ENCODE measurements at places on chromosomes 11 and 22. TPM values are rescaled to one million over a fixed set of nuclear protein-coding genes. Genes with fewer than 3 reads are reported as not detected.

Gene KCTD14
- 0.46 TPM for polyA plus RNA-seq

DNA sequence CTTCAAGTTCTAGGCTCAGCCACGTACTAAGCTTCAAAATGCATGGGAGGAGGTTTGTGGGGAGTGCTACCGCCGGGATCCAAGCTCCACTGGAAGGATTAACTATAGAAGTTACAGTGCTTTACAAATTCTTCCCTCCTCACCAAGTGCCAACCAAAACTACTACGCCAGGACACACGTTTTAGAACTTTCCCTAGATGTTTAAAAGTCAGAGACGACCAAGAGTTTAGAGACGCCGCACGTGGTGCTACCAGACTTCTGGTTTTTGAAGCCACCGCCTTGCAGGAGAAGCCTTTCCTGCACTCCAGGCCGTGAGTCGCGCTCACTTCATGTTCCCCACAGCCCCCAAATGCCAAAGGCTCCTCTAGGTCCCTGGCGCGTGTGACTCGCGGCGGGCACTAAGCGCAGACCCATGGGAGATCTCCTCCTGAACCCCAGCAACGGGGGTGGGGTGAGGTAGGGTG lies 734 bp downstream of the SNU13 start:
- peak; percentile 41 for DNase-seq

GRCh38 chr22:36395915-36396314 lies 8.1 kb upstream of the MYH9 start:
- DNase-seq, result no peak

DNA sequence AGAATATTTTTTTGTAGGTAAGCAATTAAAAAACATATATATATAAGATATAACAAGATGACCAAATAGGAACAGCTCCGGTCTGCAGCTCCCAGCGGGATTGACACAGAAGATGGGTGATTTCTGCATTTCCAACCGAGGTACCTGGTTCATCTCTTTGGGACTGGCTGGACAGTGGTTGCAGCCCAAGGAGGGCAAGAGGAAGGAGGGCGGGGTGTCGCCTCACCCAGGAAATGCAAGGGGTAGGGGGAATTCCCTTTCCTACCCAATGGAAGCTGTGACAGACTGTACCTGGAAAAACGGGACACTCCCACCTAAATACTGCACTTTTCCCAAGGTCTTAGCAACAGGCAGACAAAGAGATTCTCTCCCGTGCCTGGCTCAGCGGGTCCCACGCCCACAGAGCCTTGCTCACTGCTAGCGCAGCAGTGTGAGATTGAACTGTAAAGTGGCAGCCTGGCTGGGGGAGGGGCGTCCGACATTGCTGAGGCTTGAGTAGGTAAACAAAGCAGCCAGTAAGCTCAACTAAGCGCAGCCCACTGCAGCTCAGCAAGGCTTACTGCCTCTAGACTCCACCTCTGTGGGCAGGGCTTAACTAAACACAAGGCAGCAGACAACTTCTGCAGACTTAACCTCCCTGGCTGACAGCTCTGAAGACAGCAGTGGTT lies 163.8 kb downstream of the CWF19L2 start:
- no peak for DNase-seq

- no peak for DNase-seq
Observed at GRCh38 chr11:32796425-32796824, 2.0 kb upstream of the CCDC73 start.

DNA sequence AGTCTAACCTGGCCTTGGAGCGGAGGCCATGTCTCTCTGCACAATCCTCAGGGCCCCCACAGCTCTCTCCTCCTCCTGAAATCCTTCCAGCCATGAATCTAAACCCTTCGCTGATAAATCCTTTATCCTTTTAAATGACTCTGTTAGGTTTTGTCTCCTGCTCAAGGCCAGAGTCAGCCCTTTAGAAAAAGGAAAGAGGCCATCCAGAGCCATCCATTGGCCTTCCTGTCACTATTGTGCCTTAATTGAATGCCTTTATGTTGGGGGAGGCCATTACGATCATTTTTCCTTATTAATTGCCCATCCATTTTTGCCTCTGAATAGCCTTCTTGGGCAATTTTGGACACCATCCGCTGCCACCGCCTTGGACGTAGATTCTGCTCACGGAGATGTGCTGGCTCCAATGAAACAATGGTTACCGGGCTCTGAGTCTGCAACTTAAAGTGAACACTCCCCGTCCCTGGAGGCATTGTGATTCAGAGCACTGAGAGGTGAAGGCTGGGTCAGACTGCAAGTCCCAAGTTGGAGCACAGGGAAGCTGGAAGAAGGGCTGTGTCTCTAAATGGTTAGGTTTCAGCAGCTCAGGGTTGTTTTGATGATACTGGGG lies 213.0 kb upstream of the E2F8 start:
- no peak for DNase-seq

DNA sequence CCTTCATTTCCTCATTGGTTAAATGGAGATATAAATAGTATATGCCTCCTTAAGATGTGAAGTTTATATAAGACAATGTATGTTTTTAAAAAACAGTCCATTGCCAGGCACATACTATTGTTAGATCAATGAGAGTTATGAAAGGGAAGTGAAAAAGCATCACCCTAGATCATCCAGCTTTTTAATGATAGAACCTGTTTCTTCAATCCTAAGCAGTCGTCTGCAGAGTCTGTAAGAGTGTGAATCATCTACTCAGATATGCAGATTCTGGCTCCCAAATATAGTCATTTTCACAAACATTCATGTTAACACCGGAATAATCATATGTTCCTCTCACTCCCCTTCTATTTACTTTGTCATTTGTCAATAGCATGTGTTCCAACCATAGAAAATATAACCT lies 65.3 kb upstream of the SLN start:
- DNase-seq, result no peak

DNA sequence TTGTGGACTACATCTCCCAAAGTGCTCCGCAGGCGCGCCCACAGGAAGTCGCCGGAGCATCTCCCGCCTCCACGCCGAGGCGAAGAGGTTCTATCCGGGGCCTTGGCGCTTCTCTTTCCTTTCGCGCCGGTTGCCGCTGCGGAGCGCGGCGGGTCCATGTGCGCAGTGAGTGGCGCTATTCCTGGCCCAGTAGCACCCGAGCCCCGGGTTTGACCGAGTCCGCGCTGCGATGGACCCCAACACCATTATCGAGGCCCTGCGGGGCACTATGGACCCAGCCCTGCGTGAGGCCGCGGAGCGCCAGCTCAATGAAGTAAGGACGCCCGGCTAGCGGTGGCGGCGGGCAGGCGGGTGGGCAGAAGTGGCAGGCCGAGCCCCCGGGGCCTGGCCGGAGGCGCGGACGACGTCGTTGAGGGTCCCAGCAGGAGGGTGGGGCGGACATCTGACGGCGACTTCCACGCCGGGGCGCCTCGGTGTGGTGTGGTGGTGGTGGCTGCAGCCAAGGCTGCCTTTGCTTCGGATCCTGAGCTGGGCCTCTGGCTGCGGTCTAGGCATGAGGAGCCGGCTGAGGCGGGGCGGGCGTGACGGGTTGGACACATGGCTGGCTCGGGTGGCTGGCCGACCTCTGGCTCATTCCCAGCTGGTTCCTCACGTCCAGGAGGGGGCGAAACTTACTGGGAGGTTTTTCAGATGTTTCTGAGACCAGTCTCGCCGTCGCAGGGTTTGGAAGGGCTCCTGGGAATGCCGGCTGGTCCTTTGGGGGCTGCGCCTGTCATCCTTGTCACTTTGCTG lies at the start of gene IPO7:
IPO7 (plus strand) TSS at position 118 of the 792 bp plus-strand sequence; CDS start at position 230, 112 bp downstream.
- peak; percentile 94 for DNase-seq

DNA sequence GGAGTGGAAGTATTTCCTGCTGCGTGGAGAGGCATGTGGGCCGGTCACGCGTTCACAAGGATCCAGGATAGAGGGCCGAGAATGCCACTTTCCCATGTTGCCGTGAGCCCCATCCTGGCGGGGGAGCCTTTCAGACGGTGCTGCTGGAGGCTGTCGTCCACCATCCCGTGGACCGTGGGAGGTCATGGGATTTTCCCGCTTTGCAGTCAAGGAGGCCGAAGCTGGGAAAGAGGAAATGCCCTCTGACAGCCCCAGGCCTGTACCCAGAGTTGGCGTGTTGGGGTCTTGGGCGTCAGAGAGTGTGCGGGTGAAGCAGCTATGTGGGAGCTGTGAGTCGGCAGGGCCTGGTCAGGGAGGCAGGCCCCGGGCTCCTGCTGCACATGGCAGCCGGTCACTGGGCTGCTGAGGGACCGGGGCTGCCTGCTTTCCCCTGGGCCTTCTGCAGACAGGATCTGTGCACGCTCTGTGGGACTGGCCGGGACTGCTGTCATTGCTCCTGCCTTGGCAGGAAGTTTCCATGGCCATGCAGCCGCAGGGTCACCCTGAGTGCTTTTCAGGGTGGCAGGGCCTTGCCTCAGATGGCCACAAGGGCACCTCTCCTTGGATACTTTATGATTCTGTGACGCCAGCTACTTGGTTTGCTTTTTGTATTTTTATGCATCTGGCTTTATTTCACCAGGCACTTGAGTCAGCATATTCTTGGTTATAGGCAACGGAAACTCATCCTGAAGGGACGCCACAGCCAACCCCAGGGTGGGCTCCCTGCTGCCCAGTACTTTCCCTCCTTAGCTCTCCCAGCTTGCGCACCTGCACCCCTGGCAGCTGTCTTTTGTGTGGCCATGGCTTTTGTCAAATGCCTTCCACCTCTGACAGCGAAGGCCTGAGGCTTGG lies 52.4 kb downstream of the AP2A2 start:
- no peak for DNase-seq

DNA sequence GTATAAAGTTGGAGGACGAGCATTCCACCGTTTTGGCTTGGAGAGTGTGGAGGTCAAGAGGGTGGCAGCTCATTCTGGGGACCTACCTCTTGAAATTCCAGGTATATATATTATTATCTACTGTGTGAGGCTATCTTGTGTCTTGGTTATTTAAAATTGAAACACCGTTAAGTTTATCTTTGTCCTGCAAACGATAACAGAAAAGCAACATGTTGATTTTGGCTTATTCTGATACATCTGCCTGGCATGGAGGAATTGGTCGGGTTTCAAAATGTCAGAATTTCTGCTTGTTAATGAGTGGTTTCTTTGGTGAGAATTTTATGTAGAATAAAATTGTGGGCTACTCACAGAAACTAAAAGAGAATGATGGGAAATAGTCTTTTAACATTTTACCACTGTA lies 54.4 kb downstream of the SVIP start:
- no peak for DNase-seq

- DNase-seq, result no peak
Observed at GRCh38 chr11:47398551-47398950, 9.8 kb upstream of the SLC39A13 start.

- DNase-seq, result no peak
Observed at GRCh38 chr11:61033417-61033816, 61.9 kb downstream of the CD6 start.

DNA sequence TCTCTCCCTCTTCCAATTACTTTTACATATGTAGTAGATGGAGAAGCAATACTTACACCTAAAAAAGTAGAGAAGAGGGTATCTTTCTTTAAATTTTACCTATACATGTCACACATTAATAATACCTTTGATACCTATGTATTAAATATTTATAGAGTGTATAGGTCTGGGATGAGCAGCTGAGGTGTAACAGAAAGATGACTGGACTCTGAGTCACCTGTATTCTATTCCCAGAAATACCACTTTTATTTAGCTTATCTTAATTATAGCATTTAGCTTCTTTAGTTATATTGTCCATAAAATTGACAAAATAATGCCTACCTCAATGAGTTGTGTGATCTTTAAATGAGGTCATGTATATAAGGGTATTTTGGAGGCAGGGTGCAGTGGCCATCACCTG lies 30.6 kb upstream of the YAP1 start:
- DNase-seq, result no peak

DNA sequence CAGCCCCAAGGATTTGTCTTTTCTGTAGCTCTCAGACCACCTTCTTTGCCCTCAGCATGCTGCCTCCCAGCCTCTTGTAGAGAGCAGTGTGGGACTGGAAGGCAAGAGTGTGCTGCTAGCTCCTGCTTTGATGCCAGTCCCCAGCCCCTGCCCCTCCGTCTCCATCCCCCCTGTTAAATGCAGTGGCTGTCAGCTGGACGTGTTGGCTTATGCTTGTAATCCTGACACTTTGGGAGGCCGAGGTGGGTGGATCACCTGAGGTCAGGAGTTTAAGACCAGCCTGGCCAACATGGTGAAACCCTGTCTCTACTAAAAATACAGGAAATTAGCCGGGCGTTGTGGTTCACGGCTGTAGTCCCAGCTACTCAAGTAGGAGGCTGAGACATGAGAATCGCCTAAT lies 15.5 kb downstream of the SNRPD3 start:
- DNase-seq, result no peak

- DNase-seq, result no peak
Observed at GRCh38 chr22:20137671-20138416, 6.2 kb downstream of the ZDHHC8 start.

DNA sequence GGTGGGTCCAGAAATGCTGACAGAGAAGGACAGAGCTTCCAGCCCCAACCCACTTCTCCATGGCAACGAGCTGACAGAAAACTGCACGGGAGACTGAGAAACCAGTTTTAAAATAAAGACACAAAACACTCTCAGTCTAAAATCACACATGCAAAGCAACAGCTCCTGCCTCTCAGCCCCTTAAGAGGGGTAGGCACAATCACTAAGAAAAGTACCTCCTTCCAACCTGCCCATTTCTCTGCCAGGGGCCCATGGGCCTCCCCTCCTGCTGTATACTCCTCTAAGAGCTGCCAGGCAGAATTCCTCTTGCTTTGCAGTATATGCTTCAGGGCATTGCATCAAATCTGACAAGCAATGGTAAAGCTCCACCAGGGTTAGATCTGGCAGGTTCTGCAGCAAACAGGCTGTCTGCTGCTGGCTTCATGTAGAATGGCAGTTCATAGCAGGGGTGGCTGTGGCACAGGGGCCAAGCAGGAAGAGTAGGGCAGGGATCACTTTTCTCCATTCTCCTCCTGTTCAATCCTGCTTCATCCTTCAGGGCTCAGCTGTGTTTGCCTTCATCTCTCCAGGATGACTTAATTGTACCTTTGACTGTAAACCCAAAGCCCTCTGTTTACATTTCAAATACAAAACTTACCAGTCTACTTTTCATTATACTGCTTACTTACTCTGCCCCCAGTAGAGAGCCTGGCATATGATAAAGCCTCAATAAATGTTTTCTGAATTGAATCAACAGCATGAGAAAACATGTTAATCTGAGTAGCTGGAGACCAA lies 77.7 kb downstream of the KCNC1 start:
- DNase-seq, result no peak

DNA sequence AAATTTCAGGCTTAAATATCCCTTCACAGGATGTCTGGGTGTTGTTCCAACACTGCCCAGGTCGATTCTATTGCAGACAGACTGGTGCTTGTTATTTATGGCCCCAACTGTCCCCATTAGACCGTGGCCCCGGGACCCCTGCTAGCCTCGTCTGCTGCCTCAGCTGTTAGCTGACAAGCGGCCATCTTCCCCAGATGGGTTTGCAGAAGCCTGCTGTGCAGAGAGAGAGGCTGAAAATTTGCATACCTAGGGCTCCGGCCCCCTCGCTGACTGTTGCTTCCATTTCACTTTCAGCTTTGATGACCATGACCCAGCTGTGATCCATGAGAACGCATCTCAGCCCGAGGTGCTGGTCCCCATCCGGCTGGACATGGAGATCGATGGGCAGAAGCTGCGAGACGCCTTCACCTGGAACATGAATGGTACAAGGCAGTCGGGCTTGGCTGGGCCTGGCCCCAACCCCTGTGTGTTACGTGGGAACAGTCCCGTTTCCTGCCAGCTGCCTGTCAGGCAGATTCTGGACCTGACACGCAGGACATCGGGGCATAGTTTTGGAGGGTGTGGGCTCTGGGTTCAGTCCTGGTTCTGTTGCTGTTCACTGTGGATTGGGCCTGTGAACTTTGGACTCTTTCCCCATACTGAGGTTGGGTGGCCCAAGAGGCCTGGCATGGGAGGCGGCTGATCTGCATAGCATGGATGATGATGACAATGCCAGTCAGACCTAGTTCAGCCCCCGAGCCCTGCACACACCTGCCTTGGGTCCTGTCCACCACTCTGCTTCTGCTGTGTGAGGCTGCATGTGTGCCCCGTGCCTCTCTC lies 16.4 kb downstream of the SMARCB1 start:
- DNase-seq, result no peak

Data from heart left ventricle (tissue), 16 donors.